ENCODE measurements at places on chromosomes 6 and 20. TPM values are rescaled to one million over a fixed set of nuclear protein-coding genes. Genes with fewer than 3 reads are reported as not detected.

CCN6 gene
- total RNA-seq, result not detected

SAPCD1 gene
- total RNA-seq, result 3.7 TPM

AKIRIN2 gene
- 45.3 TPM for total RNA-seq

SEMG1 gene
- total RNA-seq, result not detected

CST4 gene
- total RNA-seq, result not detected

PACSIN1 gene
- not detected for total RNA-seq

ITCH gene
- 35.8 TPM for total RNA-seq

KIAA1755 gene
- total RNA-seq, result 0.21 TPM

HCRTR2 gene
- total RNA-seq, result not detected

CDC25B gene
- total RNA-seq, result 207 TPM

LBP gene
- total RNA-seq, result 1.1 TPM

CCDC170 gene
- total RNA-seq, result 0.14 TPM

GJA10 gene
- not detected for total RNA-seq

CYP39A1 gene
- not detected for total RNA-seq

ADGRB3 gene
- not detected for total RNA-seq

RFX6 gene
- not detected for total RNA-seq

METTL24 gene
- total RNA-seq, result not detected

ARMH2 gene
- not detected for total RNA-seq

HTR1E gene
- total RNA-seq, result not detected

GCNT2 gene
- total RNA-seq, result 5.9 TPM

MUC22 gene
- total RNA-seq, result not detected

LPA gene
- total RNA-seq, result not detected

HLA-DRB1 gene
- not detected for total RNA-seq

LIME1 gene
- total RNA-seq, result 6.2 TPM

FAM209A gene
- total RNA-seq, result 0.39 TPM
